GM13977 (cell line): ENCODE measurements at places on chromosomes 4 and X.

DNA sequence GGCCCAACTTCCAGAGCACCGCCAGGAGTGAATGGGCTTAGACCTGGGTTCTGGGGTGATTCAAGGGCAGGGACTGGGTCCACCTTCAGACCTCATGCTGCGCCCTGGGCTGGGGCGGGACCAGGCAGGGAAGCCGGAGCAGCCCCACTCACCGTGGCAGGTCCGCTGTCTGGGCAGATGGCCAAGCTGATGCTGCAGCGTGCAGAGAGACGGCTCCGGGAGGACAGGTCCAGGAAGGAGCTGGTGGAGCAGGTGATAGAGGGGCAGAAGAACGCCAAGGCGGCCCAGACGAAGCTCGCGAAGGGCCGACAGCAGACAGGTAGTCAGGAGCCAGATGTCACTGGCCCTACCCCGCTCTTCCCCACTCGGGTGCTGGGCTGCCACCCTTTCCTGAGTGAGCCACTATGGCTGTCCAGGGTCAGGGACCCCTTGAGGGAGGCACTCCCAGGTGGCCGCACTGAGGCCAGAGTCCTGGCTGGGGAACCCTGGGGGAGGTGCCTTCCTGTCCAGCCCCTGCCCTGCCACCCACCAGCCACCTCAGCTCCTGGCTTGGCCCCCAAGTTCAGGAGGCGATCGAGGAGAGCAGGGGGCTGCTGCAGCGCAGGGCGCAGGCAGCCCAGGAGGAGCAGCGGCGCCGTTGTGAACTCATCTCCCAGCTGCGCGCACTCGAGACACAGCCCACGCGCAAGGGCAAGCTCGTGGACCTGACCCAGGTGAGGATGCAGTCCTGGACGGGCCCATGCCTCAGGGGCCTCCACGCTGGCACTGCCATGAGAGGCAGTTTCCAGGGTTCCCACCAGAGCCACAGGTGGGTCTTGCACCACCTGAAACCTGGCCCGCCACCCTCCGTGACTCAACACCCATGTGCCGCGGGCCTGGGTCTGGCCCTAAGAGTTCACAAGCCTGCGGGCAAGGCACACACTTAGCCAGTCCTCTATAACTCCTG, 10.1 kb upstream of the RNF4 start:
- DNase-seq, result no peak

- no peak for DNase-seq
Measured at GRCh38 chr4:159017323-159018026, 85.4 kb upstream of the RAPGEF2 start.

DNA sequence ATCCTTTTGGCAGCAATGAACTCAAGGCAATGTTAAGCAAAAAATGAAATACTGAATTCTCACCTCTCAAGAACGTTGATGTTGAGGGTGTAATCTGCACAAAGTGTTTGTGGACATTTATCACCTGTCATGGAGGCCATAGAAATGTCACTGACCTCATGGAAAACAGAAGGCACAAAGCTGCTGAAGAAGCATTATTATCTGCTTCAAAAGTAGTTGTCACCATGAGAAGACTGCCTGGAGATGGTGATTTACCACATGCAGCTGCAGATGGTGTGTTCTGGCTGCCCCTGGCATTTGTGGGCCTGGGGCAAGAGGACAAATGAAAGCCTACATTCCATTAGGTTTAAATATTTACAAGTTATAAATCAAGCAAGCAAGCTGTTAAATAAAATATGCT, 116.8 kb upstream of the RPS6KA3 start:
- DNase-seq, result no peak

- DNase-seq, result peak; percentile 11
Measured at GRCh38 chr4:28686618-28687017, 1826.0 kb downstream of the STIM2 start.

DNA sequence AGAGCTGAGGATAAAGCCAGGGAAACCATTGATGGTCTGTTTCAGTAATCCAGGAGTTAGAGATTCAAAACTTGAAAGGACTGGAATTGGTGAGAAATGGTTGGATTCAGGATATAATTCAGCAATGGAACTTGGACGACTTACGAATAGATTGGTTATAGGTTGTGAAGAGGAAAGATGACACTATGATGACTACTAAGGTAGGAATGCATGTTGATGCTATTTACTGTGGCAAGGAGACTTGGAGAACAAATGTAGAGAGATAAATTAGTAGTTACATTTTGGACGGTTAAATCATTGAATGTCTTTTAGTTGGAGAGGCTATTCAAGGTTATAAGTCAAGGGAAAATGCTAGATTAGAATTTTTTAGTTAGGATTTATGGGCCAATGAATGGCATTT, 365.4 kb upstream of the TECRL start:
- no peak for DNase-seq

DNA sequence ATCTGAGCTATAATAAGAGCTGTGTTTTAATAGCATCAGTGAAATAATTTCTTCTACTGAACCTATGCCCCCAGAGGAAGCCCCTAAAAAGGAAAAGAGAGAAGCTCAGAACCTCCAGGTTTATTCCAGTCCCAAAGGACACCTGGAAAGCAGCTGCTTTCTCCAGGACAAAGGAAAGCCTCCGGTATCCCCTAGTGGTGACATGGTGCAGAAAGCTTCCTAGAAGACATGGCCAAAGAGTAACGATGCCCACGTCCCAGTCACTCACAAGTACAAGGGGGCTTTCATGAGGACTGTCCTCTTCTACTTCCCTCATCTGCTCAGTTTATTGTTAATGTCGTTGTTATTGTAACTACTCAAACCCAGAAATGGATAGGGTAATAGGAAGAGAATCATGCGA, 343.9 kb downstream of the UNC5C start:
- no peak for DNase-seq

- peak; percentile 6 for DNase-seq
Measured at GRCh38 chr4:181966104-181966551, 277.1 kb upstream of the TENM3 start.

- DNase-seq, result no peak
Measured at GRCh38 chr4:107248571-107248970, 212.5 kb upstream of the DKK2 start.
